ENCODE measurements at places on chromosomes 7 and 10.
A peak's percentile ranks its signal among the peaks of the same experiment; 100 is the strongest.

GRCh38 chr7:71131256-71132126 lies 453 bp upstream of the GALNT17 start:
- DNase-seq, result no peak

GRCh38 chr10:5968037-5968680 lies 9.2 kb downstream of the IL15RA start:
- DNase-seq, result peak; percentile 34

GRCh38 chr10:10989669-10990068 lies 28.0 kb upstream of the CELF2 start:
- DNase-seq, result no peak

DNA sequence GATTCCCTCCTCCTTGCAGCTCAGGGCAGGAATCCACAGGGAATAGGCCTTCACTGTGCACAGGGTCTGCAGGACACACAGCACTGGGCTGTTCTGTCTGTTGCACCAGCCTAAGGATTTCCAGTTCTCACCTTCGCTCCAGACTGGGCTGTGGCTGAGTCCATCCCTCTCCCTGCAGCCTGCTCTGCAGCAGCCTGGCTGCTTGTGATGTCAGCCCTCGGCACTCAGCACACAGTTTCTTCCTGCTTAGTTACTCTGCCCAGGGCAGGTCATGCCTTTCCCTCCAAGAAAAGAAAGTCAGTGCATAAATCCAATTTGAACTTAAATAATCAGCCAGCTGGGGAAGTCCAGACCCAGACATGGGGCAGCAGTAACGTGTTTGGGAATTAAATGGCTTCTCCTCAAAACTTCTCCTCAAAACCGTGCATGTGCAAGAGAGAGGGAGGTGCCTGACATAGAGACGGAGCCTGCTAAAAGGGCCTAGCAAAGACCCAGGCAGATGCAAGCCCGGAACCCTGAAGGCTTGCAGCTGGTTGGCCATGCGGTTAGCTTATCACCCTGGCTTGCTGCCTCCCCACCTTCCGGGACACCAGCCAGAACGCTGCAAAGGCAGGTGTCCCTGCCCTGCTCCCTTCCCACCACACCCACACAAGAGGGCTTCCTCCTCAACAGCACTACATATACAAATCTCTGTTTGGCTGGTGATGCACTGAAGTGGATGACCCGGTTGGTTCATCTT lies 10.9 kb upstream of the GDF2 start:
- peak; percentile 72 for DNase-seq
